ENCODE measurements at places on chromosomes 5 and 9. TPM values are rescaled to one million over a fixed set of nuclear protein-coding genes. Genes with fewer than 3 reads are reported as not detected.

GRCh38 chr5:94702729-94703128 is 84.3 kb downstream of the SLF1 start:
- H3K27me3 ChIP-seq, result no peaks in the 10 kb centered on the region
- peaks cover 34% of the 10 kb centered on the region for H3K36me3 ChIP-seq
- H3K4me1 ChIP-seq, result peaks cover 6% of the 10 kb centered on the region
- no peak for DNase-seq
- no peak overlapping the region for H3K27ac ChIP-seq
- H3K4me3 ChIP-seq, result no peak overlapping the region

DNA sequence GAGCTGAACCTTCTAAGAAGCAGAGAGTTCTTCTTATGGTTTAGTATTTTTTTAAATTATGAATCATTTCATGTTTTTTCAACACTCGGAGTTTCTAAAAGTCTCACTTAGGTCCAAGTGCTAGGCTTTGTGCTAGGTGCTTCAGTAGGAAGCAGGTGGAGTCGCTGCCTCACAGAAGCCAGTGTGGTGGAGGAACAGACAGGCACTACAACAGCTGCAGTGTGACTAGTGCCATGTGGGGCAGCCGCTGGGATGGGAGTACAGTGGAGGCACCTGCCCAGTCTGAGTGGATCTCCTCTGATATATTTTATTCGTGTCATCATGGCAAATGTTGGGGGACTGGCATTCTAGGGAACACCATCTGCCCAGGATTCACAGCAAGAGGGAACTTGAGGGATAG is 15.3 kb downstream of the PCDHGC5 start:
- no peak for DNase-seq
- no peak overlapping the region for H3K27ac ChIP-seq

DNA sequence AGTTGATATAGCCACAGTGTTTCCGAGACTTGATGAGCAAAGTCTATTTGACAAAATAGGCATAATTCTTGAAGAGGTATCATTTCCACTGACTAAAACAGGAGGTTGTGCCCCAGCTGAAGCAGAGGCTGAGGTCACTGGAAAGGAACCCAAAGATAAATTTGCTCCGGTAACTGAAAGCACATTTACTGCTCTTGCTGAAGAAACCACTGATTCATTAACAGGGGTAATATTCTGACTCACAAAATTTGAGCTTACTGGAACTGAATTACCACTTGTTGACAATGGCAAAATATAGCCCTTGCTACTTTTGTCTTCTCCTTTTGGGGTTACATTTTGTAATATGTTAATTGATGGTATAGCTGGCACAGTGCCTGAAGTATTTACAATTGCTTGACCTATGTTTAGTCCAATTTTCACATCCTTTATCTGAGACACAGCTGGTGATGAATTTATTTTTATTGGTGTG is 30.2 kb downstream of the MLANA start:
- no peaks in the 10 kb centered on the region for H3K27me3 ChIP-seq
- H3K4me1 ChIP-seq, result peaks cover 7% of the 10 kb centered on the region
- no peak overlapping the region for H3K4me3 ChIP-seq
- no peak for DNase-seq
- no peak overlapping the region for H3K27ac ChIP-seq
- H3K36me3 ChIP-seq, result peaks cover 50% of the 10 kb centered on the region

GRCh38 chr5:51479840-51480239 is 96.6 kb downstream of the ISL1 start:
- no peak overlapping the region for H3K27ac ChIP-seq
- no peaks in the 10 kb centered on the region for H3K27me3 ChIP-seq
- no peak overlapping the region for H3K4me3 ChIP-seq

GRCh38 chr5:149596712-149597111 is 15.4 kb downstream of the ARHGEF37 start:
- peak; percentile 47 for DNase-seq
- no peaks in the 10 kb centered on the region for H3K36me3 ChIP-seq
- no peak overlapping the region for H3K27ac ChIP-seq
- H3K4me1 ChIP-seq, result no peaks in the 10 kb centered on the region
- no peaks in the 10 kb centered on the region for H3K27me3 ChIP-seq
- no peak overlapping the region for H3K4me3 ChIP-seq

DNA sequence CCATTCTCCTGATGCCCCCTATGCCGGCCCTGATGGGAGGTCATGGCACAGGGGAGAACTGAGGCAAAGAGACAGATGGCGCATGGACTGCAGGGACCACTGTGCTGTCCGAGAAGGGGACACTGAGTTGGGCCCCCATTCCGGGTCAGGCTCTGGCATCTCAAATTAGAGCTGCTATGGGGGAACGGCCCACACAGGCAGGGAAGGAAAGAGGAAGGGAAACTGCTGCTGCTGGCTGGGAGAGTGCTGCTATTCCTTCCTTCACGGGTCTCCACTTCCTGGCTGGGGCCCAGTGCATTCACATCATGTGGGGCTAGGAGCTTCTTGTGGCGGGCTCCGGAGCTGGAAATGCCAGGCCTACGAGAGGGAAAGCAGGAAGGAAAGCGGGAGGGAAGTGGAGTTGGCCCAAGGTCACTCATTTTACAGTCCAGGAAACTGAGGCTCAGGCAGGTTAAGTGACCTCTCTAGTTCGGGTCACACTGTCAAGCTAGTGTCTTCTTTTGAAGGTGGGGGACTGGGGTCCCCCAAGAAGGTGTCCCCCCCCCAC is 1.3 kb upstream of the CARD19 start:
- H3K4me3 ChIP-seq, result peak overlapping the region; percentile 78
- peak overlapping the region; percentile 82 for H3K27ac ChIP-seq
- peaks cover 7% of the 10 kb centered on the region for H3K4me1 ChIP-seq
- no peaks in the 10 kb centered on the region for H3K36me3 ChIP-seq
- DNase-seq, result peak; percentile 57

WDR70 gene
- total RNA-seq, result 37.0 TPM

SPINK7 gene
- total RNA-seq, result not detected

EPB41L4B gene
- 4.6 TPM for total RNA-seq

PCDHA10 gene
- total RNA-seq, result 10.2 TPM

Measured in endodermal cell (in vitro differentiated cells).